ENCODE measurements at places on chromosomes 12 and 14. TPM values are rescaled to one million over a fixed set of nuclear protein-coding genes. Genes with fewer than 3 reads are reported as not detected.

DNA sequence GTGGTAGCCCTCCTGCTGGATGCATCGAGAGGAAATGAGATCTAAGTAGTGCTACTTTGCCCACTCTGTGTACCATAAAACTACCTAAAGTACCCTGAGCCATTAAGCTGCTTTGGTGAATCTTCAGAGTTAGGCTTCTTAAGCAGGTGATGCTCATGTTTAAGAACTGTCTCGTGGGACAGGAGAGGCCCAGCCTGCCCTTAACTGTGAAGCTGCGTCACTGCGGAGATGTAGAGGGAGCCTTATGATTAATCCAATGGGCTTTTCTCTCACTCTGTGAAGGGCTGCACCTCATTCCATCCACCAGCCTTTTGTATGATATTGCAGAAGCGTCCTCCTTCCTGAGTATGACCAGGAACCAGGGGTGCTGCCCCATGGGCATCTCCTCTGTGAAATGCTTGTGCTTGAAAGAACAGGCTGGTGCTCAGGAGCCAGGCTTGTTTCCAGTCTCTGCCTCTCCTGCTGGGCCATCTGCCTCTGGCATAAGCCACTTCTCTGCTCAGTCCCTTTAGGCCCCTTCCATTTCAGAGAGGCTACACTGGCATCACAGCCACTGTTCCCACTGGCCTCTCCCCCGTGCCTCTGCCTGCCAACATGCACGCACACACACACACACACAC, 6.8 kb upstream of the CCDC177 start:
- no peak for DNase-seq

- DNase-seq: no peak
Measured at GRCh38 chr12:107355004-107355565, 261.7 kb upstream of the CRY1 start.

DNA sequence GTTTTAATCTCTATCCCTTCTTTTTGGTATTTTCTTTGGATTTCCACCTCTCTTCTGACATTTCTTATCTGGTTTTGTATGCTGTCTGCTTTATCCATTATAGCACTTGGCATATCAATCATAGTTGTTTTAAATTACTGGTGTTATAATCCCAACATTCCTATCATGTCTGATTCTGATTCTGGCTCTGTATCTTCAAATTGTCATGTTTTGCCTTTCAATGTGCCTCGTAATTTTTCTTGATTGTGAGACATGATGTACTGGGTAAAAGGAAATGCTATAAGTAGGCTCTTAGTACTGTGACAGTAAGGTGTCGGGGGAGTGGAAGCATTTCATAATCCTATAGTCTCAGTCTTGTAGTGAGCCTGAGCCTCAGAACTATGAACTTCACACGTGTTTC, 729.3 kb upstream of the NOVA1 start:
- no peak for DNase-seq

DNA sequence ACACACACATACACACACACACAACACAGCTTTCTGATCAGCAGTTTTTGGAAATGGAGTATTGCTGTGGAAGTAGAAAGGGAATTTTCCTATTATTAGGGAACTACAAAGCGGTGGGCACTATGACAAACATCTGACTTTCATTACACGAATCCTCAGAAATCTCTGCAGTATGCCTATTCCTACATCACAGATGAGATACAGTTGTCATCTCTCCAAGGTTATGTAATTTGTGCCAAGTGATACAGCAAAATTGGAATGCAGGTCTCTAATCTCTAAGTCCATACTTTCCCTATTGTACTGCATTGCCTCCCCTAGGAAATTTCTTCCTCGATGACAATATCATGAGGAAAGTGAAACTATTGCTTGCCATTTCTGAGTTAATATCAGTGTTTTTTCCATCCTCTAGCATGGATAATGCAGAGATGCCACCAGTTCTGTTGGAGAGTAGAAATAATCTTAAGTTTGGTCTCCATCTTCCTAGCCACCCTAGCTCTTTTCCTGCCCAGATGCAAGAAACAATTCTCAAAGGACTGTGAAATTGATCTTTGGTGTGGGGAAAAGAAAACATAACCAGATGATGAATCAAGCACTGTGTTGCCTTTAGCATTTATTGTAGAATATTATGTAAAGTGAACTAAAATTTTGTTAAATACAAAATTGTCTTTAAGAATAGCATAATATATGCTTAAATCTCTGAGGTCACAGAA, 94.7 kb downstream of the ERGIC2 start:
- no peak for DNase-seq

- no peak for DNase-seq
Measured at GRCh38 chr12:3371018-3371417, 120.0 kb upstream of the PRMT8 start.

- DNase-seq: no peak
Measured at GRCh38 chr14:23932639-23933038, 20.9 kb upstream of the DHRS4 start.

DNA sequence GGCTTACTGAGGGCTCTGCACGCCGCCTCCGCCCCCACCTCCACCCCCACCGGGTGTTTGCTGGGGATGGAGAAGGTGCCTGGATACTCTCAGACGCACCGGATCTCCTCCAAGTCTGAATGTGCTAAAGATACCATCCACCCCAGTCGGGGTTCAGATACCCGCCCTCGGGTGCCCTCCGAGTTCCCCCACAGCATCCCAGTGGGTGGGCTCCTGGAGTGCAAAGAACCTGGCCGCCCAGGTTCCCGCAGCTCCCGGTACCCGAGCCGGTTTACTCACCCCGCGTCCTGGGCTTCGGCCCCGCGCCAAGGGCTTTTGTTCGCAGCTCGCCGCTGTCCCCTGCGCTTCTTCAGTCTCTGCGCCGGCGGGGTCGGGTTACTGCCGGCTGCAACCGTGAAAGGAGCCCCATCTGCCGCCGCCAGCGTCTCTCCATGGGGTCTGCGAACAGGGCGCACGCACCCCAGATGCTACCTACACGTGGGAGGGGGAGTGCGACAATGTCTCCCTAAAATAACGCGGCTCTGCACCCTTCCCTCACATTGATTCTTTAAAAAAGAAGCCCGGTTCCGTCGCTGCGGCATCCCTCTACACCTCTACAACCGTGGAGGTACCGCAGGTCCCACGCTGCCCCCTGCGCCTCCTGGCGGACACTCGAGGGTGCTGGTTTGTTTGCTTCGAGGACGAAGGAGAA, at the start of gene CCDC177:
Gene CCDC177, minus strand, starts transcription at position 609 of the 691 bp plus-strand sequence. CDS start 1,249 bp downstream, outside the sequence.
- peak; percentile 67 for DNase-seq

GRCh38 chr14:26163761-26164160, 434.1 kb downstream of the NOVA1 start:
- peak; percentile 42 for DNase-seq

DNA sequence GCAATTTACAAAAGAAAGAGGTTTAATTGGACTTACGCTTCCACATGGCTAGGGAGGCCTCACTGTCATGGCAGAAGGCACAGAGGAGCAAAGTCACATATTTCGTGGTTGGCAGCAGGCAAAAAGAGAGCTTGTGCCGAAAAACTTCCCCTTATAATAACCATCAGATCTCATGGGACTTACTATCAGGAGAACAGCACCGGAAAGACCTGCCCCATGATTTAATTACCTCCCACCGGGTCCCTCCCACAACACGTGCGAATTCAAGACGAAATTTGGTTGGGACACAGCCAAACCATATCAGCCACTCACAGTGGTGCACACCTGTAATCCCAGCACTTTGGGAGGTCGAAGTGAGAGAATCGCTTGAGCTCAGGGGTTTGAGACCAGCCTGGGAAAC, 68.5 kb downstream of the FBXL14 start:
- no peak for DNase-seq

DNA sequence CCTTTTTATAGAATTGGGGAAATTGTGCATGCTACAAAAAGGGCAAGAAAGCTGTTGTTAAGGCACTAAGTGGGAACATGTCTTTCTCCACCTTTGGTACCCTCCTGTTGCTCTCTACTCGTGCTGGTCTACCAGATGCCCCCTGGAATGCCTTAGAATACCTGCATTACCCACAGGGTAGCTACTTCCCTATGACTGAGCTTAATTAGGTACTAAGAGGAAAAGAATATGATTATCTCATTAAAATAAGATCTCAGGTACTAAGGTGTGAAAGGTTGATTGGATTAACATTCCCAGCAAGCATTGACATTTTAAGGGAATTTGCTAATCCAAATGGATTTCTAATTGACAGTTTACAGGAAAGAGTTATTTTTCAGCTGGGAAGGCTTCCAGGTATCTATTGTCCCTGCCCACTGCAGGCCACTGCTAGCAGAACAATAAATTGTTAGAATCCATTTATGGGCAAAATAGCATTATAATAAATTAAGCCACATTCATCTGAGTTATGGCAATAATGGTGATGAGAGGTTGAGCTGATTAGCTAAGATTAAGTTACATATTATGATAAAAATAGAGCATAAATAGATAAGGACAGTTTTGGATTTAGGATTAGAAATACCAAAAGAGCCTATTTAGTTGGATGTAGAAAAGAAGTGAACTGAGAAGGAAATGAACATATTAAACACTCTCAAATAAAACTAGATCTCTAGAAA, 67.8 kb upstream of the GRIP1 start:
- DNase-seq: no peak

GRCh38 chr14:91295276-91295845, 50.9 kb upstream of the GPR68 start:
- no peak for DNase-seq

- no peak for DNase-seq
Measured at GRCh38 chr12:2693244-2693860, 101.4 kb upstream of the FKBP4 start.

DNA sequence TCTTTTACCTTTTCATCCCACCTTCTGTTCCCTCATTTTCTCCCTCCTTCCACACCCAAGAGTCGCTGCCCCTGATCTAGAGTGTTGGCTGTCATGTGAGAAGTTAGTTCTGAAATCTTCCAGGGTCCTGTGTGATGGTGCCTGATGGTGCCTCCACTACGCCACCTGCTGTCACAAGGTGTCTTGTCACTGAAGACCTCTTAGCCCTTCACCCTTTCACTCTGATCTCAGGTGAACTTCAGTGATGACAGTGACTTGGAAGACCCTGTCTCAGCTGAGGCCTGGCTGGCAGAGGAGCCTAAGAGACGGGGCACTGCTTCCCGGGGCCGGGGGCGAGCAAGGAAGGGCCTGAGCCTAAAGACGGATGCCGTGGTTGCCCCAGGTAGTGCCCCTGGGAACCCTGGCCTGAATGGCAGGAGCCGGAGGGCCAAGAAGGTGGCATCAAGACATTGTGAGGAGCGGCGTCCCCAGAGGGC, 7.6 kb upstream of the PFDN5 start:
- DNase-seq: peak; percentile 73

- no peak for DNase-seq
Measured at GRCh38 chr12:98549371-98550110, 34.2 kb downstream of the TMPO start.

GRCh38 chr12:54967461-54967860, 17.1 kb downstream of the TESPA1 start:
- DNase-seq: no peak

GRCh38 chr12:65747338-65747737, 76.9 kb upstream of the HMGA2 start:
- DNase-seq: no peak

DNA sequence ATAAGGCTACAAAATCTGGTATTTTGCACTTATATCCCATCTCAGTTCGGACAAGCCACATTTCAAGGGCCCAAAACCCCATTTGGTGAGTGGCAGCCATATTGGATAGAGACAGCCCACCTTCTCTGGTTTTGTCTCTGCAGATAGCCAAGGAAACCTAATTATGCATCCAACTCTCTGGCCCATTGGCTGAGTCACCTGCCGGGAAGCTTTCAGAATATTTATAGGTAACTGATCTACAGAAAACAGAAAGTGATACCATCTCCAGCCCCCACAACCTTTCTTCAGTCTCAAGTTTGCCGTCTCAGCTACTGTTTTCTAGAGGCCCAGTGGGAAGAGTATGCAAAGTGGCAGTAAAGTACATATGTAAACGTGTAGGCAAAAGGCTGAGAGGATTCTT, 33.7 kb upstream of the PPP1CC start:
- no peak for DNase-seq

- DNase-seq: peak; percentile 82
Measured at GRCh38 chr12:105738051-105738450, 400.7 kb downstream of the NUAK1 start.

- DNase-seq: no peak
Measured at GRCh38 chr12:105485921-105486320, 155.4 kb downstream of the C12orf75 start.

RAB35 gene
- 27.5 TPM for total RNA-seq

KIF26A gene
- 38.3 TPM for total RNA-seq

TAS2R50 gene
- 1.9 TPM for total RNA-seq

PKP2 gene
- total RNA-seq: 376 TPM

KCNJ8 gene
- 9.7 TPM for total RNA-seq

PSEN1 gene
- total RNA-seq: 31.7 TPM

SERPINA4 gene
- total RNA-seq: not detected

MAP3K9 gene
- total RNA-seq: 7.4 TPM

ITGA5 gene
- 55.8 TPM for total RNA-seq

EGLN3 gene
- 26.6 TPM for total RNA-seq

IFNG gene
- not detected for total RNA-seq

EPYC gene
- not detected for total RNA-seq

KIF5A gene
- 0.36 TPM for total RNA-seq

Measured in cardiac muscle cell (in vitro differentiated cells and primary cell).